NCI-H1092 treated with DMSO at 0.1 percent for 48 hours (cell line): ENCODE measurements at places on chromosomes 6 and 20.

DNA sequence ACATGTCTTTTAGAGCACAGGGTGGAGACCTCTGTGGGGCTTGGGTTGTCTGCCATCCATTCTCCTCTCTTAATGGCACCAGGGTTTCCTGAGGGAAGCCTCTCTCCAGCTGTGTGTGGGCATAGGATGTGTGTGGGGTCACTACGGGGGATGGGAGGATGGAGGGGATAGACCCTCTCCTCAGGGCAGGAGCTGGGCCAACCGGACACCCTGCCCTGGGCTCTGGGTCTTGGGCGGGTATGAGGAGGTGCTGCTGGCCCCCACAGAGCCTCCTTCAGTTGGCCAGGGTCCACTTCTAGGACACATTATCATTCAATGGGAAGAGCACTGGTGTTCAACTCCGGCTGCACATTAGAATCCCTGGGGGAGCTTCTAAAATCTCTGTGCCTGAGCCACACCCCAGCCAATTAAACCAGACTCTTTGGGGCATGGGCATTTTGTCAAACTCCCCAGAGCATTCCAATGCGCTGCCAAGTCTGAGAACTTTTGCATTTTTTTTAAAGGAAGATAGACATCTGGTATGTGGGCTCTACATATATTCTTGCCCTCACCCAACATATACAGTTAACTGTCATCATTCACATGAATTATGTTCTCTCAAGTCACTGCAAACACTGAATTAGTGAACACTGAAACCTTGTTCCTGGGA, 38.5 kb downstream of the TRAM2 start:
- DNase-seq = no peak

GRCh38 chr6:169575365-169575764, 126.5 kb downstream of the WDR27 start:
- no peak for DNase-seq

GRCh38 chr20:25195962-25196785, 662 bp downstream of the ENTPD6 start:
- DNase-seq = no peak

DNA sequence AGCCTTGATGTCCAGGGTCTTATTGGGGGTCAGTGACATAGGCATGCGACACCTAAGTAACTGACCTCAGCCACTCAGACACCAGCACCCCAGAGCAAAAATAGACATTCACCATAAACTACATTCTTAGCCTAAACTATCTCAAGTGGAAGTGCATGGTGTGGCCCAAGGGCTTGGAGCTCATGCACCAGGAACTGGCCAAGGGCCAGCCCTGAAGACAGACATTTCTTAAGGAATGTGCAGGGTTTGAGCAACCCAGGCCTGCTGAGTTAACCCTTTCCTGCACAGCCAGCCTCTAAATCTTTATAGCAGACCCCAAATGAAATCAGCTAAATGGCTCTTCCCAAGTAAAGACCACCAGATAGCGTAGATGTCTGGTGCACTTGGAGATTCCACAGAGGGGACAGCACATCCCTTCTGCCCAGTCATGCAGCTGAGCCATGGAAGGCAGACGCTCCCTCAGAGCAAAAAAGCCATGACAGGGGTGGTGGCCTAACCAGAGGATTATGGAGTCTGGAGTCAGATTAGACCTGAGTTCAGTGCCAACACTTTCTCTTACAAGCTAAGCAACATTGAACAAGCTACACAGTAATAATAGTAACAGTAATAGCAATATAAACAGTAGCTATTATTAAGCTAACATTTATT, 222.6 kb downstream of the ZMYND8 start:
- DNase-seq = no peak

- DNase-seq = no peak
These were observed 20.5 kb downstream of the COL20A1 start for GRCh38 chr20:63313349-63314014.

- DNase-seq = no peak
These were observed 134.6 kb upstream of the ECI2 start for GRCh38 chr6:4270001-4270400.
